Neural crest cell (in vitro differentiated cells): ENCODE measurements at places on chromosomes 2 and 18.
A peak's percentile ranks its signal among the peaks of the same experiment; 100 is the strongest.

- DNase-seq: peak; percentile 42
Observed at GRCh38 chr2:219542931-219543595, 546 bp downstream of the CHPF start.

- DNase-seq: no peak
Observed at GRCh38 chr2:218039171-218039570, 29.9 kb upstream of the RUFY4 start.

- no peak for DNase-seq
Observed at GRCh38 chr2:212911011-212911410, 240.4 kb downstream of the IKZF2 start.

- no peak for DNase-seq
Observed at GRCh38 chr18:79950515-79951341, 725 bp downstream of the SLC66A2 start.

DNA sequence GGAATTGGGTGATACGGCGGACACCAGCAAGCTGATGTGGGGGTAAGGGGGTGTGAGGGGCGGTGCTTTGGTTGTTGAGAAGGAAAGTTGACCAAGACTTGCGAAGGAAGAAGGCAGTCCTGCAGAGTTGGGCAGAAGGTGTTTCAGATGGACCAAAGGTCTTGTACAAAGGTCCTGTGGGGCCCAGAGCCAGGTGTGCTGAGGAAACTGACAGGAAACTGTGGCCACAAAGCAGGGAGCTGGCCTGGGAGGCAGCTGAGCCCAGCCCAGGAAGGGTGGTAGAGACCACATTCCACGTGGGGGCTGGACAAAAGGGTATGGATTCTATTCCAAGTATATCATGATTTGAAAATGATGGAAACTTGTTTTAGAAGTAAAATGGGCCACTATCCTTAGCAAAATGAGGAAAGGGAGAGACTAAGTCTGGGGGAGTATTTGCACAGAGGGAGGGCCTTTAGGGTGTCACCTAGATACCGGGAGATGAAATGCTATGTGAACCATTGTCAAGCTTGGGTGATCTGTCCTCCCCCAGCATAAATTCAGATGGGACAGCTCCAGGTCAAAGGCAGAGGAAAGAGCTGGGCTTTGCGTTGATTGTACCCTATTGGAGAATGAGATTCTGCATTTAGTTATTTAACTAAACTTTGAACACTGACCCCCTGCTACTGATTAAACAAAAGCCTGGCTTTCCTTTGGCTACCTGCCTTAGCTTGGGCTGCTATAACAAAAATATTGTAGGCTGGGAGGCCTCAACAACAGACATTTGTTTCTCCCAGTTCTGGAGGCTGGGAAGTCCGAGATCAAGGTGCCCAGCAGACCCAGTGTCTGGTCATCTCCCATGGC is 4.3 kb upstream of the EDAR start:
- no peak for DNase-seq

- DNase-seq: no peak
Observed at GRCh38 chr2:239366740-239367139, 34.1 kb downstream of the HDAC4 start.

- DNase-seq: no peak
Observed at GRCh38 chr18:25112821-25113434, 239.0 kb downstream of the ZNF521 start.

DNA sequence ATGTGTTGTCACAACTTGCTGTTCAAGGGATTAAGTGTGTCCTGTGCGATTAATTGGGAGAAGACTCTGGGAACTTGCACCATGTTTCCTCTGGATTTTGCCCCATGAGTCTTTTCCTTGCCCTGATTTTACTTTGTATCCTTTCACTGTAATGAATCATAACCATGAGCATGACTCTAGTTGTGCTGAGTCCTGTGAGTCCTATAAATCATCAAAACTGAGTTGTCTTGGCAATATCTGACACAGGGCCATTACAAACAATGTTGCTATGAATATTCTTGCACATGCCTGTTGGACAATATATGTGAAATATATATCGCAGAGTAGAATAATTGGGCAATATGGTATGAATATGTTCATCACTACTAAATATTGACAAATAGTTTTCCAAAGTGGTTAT is 56.5 kb upstream of the COL5A2 start:
- no peak for DNase-seq

- peak; percentile 41 for DNase-seq
Observed at GRCh38 chr2:105744909-105745853, at the start of gene NCK2. NCK2 (plus strand) TSS chr2:105744912; CDS start chr2:105855064, 110,152 bp downstream.

- DNase-seq: peak; percentile 26
Observed at GRCh38 chr2:197628043-197628500, 47.3 kb downstream of the RFTN2 start.

- DNase-seq: no peak
Observed at GRCh38 chr18:70116949-70117348, 88.5 kb downstream of the RTTN start.

DNA sequence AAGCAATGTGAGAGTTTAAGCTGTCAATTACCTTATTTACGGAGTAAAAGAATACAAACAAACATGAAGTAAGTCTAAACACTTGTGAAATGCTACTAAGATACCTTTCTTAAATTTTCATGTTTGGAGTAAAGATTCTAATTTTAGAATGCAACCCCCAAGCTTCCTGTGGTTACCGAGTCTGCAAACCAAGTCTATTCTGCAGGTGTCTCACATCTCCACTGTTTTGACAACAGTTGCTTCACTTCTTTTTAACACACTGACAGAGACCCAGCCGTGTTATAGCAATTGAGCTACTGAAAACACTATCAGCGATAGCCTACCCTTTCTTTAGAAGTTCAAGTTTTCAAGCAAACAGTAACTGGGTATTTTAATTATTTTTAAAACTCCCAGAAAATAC is 608.3 kb downstream of the ERBB4 start:
- DNase-seq: no peak

GRCh38 chr2:10486601-10487079 is 38.5 kb upstream of the ODC1 start:
- DNase-seq: no peak

GRCh38 chr2:238645095-238645494 is 202.8 kb upstream of the TWIST2 start:
- no peak for DNase-seq

DNA sequence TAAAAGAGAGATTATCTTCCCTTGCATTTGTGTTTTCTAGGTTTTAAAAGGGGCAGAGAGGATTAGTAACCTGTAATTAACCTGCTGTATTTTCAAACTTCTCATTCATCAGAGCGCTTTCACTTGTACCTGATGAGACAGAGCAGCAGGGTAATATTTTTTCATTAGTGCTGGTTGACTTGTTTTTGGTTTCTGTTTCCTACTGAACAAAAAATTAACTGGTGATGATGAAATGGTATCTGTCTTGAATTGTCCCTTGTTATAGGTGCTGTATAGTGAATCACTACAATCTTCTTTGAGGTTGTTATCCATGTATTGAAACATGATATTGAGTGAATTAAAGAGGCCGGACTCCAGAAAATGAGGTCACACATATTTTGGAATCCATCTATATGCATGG is 37.9 kb downstream of the CDH20 start:
- no peak for DNase-seq

- no peak for DNase-seq
Observed at GRCh38 chr2:165436559-165436958, 32.9 kb upstream of the CSRNP3 start.
